ENCODE measurements at places on chromosomes 13 and 19.

GRCh38 chr13:63900406-63900805, 2484.8 kb upstream of the PCDH20 start:
- no peak for DNase-seq

DNA sequence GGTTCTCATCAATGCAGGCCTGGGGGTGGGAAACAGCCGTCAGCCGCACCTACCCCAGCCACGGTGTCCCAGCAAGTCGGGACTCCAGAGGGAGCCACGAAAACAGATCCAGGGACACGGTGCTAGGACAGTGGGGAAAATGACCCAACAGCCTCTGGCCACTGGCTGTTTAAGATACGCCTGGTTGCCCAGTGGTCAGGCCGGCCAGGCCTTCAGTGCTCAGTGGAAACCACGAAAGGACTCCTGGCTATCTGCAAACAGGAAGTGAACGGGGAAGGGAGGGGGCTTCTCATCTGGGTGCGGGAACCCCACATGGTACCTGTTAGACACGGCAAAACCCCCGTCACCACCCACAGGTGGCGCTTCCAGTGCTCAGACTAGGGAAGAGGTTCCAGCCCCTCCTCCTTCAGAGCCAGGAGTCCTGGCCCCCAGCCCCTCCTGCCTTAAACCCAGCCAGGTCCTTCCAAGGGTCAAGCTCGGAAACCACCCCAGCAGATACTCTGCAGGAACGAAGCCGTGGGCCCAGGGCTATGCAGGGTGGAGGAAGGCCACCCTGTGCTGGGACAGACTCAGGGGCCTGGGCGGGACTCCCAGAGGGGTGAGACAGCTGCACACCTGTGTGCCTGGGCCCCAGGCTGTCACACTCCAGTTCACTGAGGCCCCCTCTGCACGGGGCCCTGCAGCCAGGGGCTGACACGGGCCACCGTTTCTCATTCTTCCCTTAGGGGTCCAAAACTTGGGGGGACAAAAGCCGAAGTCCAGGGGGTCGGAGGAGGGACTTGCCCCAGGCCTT, 4.5 kb downstream of the PPP1R12C start:
- no peak for DNase-seq

DNA sequence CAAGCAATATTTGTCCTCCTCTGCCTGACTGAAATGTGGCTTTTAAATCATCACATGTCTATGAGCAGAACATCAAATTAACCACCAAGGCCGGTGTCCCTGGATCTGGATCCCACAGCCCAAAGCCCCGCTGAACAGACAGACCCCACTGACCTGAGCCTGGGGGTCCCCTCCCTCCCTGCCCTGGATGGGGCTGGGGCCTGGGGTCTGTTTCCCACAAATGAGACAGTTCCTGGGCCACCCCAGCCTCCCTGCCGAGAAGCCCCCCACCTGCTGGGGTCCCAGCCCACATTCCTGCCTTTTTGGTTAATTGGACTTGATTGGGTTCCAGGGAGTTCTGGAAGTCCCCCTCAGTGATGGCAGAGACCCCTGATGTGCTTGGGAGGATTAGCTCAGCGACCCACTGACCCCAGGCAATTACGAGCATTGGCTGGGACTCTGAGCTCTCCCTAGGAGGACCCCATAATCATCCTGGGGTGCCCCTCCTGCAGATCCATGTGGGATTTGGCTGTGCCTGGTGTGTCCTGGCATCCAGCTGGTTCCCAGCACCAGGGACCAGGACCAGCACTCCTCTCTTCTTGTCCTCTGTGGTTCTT, 19.4 kb upstream of the CPAMD8 start:
- no peak for DNase-seq

GRCh38 chr13:51945149-51945548, 66.1 kb downstream of the ATP7B start:
- no peak for DNase-seq

GRCh38 chr13:33227927-33228647, 57.5 kb downstream of the STARD13 start:
- DNase-seq: no peak

DNA sequence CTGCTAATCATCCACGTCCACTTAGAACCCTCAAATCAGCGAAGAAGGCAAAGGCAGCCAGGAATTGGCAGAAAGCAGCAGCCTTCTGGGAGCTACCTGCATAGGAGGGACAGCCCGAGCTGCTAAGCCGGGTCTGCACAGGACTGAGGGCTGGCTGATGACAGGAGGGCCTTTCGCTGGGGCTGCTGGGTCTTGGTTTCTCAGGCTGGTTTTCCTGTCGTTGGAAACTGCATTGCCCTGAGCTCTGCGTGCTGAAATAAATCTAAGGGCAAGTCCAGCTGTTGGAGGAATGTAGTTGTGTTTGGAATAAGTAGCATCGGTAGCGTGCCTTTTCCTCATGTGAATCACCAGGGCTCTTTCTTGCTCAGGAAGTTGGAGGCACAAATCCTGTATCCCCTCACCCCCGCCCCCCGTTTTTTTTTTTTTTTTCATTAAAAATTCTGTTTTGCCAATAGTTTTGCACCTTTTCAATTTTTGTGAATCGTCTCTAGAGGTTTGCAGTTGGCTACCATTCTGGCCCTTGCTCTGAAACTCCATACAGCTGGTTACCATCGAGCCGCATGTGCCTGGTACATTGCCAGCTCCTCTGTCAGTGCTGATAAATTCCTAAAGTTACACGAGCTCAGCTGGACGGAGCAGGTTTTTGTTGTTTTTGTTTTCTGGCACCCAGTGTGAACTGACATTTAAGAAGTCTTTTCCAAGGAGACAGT, 193.9 kb upstream of the RNF113B start:
- no peak for DNase-seq

DNA sequence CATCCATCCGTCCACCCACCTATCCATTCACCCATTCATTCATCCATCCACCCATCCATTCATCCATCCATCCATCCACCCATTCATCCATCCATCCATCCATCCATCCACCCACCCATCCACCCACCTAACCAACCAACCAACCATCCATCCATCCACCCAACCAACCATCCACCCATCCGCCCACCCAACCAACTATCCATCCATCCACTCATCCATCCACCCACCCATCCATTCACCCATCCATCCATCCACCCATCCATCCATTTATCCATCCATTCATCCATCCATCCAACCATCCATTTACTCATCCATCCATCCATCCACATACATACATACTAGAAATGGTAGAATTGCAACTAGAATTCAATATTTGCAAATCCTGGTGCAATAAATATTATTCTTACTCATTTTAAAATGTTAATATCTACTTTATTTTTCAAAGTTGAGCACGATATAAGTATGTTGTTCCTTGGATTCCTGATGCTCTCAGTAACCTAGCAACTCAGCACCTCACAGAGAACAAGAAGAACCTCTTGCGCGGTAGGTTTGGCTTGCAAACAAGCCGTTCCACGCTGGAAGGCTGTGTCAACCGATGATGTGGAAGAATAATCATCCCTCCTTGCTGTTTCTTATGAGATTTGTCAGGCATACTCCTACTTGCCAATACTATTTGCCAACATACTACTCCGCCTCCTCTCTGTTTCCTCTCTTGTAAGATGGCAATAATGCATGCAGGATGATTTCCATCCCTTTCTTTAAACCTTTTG, 111.7 kb downstream of the GNG7 start:
- no peak for DNase-seq

- DNase-seq: no peak
Measured at GRCh38 chr19:54937926-54938325, 9.4 kb downstream of the NLRP7 start.

DNA sequence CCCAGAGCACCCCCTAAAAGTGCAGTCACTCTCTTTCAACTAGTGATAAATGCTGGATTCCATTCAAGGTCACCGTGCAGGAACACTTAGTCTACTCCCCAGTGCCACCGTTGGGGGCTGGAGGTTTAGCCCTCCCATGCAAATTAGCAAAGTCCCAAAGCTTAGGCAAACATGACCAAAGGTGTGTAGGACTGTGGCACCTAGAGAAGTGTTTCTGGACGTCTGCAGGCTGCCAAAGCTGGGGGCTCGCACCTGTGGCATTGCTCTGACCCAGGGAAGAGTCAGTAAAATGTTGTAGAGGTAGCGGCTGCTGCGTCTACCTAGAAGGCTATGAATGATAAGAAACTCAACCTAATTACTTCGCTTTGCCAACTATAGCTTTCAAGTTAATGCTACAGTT, 13.9 kb downstream of the COL4A1 start:
- no peak for DNase-seq

DNA sequence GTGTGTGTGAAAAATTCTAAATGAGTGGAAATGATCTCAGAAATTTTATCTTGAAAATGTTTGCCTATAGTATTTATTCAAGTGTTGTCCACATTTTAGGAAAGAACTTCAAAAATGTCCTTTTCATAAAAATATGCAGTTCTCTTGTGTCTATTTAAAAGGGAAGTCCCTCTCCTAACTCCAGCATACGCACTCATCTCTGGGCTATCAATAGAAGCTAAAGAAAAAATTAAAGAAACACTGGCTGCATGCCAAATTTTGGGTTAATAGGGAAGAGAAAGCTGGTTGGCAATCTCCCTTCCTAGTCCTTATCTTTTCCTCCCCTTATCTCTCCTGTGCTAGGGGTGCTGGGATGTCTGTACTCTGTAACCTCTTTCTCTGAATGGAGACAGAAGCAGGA, 313.3 kb downstream of the ENOX1 start:
- no peak for DNase-seq

GRCh38 chr13:48775285-48775684, 121.6 kb downstream of the CYSLTR2 start:
- DNase-seq: no peak

DNA sequence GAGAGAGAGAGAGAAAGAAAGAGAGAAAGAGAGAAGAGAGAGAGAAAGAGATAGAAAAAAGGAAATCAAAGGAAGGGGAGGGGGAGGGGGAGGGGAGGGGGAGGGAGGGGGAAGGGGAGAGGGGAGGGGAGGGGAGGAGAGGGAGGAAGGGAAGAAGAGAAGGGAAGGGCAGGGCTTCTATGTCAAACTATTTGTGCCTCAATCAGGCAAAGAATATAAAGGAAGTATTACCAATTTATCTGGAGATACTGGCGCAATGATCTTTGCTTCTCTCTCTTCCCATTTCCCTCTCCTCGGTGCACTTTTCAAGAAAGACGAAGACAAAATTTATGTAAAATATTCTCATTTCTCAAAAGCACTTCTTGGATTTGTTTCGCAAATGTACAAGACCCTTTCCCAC, 9.3 kb upstream of the INSR start:
- DNase-seq: no peak

GRCh38 chr19:12754465-12755196, 3.0 kb downstream of the BEST2 start:
- no peak for DNase-seq

- no peak for DNase-seq
Measured at GRCh38 chr13:39580881-39581575, 22.0 kb downstream of the LHFPL6 start.

GRCh38 chr19:55694656-55695491, 19.8 kb downstream of the EPN1 start:
- no peak for DNase-seq

DNA sequence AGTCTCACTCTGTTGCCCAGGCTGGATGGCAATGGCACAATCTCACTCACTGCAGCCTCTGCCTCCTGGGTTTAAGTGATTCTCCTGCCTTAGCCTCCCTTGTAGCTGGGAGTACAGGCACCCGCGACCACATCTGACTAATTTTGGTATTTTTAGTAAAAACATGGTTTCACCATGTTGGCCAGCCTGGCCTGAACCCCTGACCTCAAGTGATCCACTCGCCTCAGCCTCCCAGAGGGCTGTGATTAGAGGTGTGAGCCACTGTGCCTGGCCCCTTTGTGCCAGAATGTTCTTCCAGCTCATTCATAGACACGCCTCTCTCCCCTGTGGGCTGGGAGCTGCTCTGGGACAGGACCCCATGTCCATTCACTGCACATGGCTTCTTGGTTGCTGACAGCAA, 9.1 kb downstream of the MYDGF start:
- DNase-seq: no peak

DNA sequence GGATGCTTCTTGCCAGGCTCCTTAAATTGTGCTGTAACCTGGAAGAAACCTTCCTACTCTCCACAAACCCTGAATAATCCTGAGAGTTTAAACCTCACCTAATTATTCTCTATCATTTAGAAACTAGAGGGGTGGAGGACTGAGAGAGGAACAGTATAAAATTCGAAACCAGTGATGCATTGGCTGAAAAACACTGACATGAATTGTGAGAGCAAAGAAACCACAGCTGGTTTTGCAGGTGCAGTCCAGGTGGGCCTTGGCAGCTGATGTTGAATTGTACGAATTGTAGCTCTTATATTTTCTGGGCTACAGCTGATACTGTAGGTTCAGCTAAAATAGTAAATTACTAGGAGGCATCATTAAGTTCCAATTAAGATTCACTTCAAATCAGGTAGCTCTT, 227.0 kb upstream of the SLITRK5 start:
- DNase-seq: no peak

- DNase-seq: no peak
Measured at GRCh38 chr19:49931293-49932040, 2.2 kb upstream of the NUP62 start.

DNA sequence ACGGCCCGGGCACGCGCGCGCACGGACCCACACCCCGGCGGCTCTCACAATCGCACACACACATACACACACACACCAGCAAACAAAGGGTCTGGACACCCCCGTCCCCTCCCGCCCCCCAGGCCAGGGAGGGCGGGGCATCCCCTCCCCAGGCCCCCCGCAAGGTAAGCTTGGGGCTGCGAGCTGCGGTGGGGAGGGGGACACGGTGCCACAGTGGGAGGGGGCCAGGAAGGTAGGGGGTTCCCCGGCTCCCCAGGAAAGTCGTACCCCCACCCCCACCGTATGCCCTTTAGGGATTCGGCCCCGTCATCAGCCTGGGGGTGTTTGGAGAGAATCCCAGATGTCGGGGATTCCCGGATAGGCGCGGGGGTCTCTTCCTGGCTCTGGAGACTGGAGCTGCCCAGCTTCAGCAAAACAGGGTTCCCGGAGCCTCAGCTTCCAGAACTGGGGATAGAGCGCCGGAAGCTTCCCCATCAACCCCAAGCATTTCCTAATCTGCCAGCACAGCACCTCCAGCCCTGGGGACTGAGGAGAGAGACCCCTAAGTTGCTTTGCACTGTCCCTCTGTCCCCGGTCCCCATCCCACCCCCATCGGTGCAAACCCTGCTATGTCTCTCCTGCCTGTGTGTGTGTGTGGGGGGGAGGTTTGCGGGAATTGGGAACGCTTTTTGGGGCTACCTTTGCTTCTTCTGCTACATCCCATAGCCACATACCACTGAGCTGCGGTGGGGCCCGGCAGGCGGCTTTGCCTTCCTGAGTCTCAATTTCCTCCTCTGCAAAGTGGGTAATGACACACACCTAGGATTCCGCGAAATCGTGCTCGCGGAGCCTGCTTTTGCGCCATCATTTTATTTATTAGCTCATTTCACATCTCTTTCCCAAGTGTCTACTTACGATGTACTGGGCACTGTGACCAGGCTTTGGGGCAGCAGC, 1.8 kb upstream of the CDC37 start:
- DNase-seq: no peak

- no peak for DNase-seq
Measured at GRCh38 chr19:23409392-23410048, 14.2 kb upstream of the ZNF91 start.
